ENCODE measurements at places on chromosomes 11 and 22.

- peak; percentile 39 for DNase-seq
These were observed 442 bp downstream of the COPB1 start for GRCh38 chr11:14499178-14499559.

DNA sequence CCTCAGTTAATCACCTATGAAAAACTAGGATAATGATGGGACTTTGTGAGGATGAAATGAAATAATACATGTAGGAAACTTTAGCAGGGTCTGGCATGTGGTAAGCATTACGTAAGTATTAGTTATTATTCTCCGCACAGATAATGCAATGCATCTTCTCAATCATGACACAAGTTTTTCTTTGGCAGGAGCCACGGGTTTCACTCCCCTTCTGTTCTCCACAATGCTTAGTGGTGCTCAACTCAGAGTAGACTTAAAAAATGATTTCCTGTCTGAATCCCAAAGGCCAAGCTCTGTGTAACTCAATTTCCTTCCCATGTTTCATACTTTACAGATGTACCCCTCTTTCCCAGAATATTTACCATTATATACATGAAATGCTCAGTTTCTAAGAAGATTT is 82.9 kb downstream of the CCDC34 start:
- DNase-seq: no peak

- DNase-seq: no peak
These were observed 12.4 kb downstream of the PIWIL3 start for GRCh38 chr22:24761888-24762675.

- DNase-seq: no peak
These were observed 5.9 kb downstream of the SERPIND1 start for GRCh38 chr22:20779818-20780158.

GRCh38 chr11:128714881-128715280 is 21.0 kb downstream of the FLI1 start:
- no peak for DNase-seq

- DNase-seq: no peak
These were observed 93.1 kb downstream of the CWC15 start for GRCh38 chr11:94880216-94880615.

- DNase-seq: no peak
These were observed 7.2 kb upstream of the UCP3 start for GRCh38 chr11:74015919-74016684.

DNA sequence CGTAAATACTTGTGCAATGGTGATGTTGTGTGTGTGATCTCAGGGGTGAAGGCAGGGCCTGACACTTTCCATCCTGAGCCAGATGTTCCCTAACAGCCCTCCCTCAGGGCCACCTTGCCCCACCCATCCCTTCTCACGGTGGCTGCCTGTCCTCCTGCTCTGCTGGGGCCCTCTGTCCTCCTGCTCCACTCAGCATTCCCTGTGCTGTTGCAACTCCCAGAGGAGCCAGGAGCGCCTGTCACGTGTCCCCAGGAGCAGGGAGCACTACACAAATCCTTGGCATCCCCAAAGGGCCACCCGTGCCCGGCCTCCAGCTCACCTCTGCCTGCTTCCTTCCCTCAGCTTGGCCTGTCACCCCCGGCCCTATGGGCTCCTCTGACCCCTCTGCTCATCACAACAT is 10.2 kb upstream of the CSNK1E start:
- DNase-seq: no peak

DNA sequence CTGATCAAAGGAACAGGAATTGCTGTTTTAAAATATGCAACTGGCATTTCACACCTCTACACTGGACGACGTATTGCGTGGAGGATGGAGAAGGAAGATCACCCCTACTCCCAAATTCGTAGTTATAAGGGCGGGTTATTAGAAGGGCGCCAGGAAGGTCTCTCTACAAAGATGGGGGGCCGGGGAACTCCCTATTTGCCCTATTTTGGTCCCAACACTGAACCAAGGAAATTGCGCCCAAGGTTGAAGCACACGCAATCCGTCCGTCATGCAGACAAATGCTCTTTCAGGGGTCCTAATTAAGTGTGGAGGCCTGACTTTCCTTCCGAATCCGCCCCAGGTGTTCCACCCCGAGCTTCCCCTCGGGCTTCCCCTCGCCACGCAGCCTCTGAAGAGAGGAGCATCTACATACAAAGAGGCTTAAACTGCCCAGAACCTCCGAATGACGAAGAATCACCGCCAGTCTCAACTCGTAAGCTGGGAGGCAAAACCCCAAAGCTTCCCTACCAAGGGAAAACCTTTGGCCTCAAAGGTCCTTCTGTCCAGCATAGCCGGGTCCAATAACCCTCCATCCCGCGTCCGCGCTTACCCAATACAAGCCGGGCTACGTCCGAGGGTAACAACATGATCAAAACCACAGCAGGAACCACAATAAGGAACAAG is 396 bp downstream of the NPAT start:
- peak; percentile 59 for DNase-seq

DNA sequence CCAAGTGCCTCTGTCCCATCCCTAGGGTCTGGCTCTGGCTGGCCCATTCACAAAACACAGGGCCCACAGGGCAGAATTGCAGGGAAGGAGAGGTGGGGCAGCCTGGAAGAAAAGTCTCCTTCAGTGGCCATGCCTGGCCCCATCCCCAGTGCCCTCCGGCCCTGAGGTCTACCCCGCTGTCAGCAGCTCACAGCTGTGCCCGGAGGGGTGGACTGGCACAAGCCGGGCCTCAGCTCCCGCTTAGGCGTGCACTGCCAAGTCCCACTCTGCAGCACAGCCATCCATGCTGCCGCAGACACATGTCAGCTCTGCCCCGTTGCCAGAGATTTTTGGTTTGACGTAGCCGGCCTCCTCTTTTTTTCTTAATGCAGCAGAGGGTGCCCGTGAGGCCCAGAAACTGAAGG is 3.9 kb upstream of the SCN2B start:
- no peak for DNase-seq

DNA sequence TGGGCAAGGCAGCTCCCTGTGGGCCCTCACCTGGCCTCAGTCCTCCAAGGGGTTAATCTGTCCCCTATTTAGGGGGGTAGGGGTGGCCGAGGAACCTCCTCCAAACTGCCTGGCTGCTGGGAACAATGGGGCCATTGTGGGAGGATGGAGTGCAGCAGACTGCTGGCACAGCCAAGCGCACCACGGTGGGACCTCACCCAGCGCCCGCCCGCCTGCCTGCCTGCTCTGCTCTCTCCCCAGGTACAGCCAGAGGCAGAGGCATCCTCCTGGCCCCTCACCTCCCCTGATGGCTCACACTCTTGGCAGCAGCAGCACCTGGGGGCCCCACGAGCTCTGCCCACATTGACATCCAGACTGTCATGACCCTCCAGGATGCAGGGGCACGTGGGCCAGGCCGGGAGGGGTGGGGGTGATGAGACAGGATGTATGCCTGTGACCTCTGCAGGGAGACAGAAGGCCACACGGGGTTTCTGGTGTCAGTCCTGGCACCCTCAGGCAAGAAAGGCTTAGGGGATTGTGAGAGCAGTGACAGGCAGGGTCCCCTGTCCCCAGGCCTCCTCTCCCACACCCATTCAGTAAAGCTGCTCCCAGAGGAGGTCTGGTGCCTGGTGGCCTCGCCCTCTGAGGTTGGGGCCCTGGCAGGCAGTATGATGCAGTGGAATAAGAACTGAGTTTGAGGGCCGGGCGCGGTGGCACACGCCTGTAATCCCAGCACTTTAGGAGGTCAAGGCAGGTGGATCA is 11.4 kb downstream of the BCL9L start:
- peak; percentile 76 for DNase-seq
